ENCODE measurements at places on chromosomes 1 and 21.

DNA sequence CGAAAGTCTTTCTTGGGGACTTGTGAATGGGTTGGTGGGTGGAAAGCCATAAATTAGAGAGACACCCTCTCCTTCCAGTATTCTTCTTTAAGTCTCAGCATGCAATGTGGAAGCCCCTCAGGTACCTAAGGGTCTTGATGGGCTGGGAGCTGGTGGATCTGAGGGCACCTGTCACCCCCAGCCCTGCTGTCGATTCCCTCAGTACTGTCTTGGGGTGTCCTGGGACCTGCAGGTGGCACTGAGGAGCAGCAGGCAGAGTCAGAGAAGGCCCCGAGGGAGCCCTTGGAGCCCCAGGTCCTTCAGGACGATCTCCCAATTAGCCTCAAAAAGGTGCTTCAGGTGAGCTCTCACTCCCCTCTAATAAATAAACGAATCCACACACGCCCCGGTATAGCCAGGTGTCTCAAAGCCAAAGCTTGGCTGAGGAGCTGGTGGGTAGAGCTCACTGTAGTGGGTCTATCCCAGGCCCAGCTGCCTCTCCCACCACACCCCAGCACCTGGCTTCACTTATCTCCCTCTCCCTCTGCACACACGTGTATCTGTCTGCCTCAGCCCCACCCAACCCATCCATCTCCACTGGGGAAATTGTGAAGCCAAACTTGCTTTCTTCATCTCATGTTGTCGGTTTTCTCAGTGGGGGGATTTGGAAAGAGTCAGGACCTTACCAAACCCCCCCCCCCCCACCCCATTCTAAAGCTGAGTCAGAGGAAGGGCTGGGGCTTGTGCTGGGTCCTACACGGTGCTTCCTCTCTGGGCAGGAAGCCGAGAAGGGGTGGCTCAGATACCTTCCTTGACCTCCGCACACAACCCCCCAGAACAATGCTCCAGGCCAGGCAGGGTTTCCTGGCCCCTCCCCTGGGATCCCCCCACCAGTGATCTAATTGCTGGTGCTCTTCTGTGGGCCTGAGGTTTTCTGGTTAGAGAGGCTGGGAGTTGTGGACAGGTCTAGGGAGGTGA, 1.6 kb downstream of the ADAM15 start:
- DNase-seq, result no peak

GRCh38 chr1:200226268-200226968, 183.4 kb downstream of the ZNF281 start:
- DNase-seq, result no peak

GRCh38 chr1:24540051-24540905, 15.6 kb upstream of the NCMAP start:
- DNase-seq, result no peak

DNA sequence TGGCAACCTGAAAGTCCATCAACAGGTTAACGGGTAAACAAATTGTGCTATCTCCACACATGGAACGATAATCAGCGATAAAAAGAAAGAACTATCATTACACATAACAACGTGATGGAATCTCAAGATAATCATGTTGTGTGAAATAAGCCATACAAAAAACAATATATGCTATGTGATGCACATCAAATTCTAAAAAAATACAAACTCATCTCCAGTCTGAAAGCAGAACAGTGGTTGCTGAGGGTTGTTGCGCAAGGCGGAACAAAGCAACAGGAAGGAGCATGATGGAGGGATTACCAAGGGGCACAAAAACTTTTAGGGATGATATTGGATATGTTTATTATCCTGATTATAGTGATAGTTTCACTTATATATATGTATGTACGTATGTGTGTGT, 324.8 kb downstream of the VAV3 start:
- DNase-seq, result no peak

DNA sequence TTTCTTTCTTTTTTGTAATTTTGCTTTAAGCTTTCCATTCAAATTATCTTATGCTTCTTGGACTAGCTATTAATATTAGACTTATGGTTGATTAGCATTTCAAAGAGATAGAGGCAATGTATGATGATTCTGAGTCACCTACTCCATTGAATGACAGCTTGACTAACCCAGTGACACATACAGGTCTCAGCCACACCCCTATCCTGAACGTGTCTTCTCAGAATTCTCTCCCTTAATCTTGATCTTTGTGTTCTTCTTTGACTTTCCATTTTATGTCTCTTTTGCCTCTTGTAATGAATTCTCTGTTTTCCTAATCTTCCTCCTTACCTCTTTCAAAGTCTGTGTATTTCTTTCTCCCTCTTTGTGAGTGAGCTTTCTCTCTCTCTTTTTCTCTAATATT, 241.1 kb downstream of the PDE4B start:
- DNase-seq, result no peak

GRCh38 chr1:174352117-174352516, 95.6 kb upstream of the GPR52 start:
- no peak for DNase-seq

GRCh38 chr1:231613419-231614349, 12.9 kb upstream of the DISC1 start:
- no peak for DNase-seq

DNA sequence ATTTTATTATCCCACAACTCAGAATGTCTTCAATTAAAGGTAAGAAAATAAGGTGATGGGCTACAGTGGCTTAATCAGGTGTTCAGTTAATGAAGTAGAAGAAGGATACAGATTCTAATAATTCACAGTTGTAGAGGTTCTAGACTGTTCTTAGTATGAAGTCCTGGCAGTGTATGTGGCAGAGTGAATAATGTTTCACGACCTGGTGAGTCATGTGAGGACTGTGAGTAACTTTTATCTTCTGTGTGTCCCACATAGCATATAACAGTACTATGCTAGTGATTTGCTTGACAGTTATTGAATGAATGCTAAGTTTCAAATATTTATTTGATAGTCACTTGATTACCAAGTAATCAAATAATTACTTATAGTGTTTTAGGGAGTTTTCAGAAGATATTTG, 20.0 kb downstream of the SLC16A4 start:
- no peak for DNase-seq
